Liver (tissue), 10 donors: ENCODE measurements at places on chromosomes 12 and 14. TPM values are rescaled to one million over a fixed set of nuclear protein-coding genes. Genes with fewer than 3 reads are reported as not detected.

DNA sequence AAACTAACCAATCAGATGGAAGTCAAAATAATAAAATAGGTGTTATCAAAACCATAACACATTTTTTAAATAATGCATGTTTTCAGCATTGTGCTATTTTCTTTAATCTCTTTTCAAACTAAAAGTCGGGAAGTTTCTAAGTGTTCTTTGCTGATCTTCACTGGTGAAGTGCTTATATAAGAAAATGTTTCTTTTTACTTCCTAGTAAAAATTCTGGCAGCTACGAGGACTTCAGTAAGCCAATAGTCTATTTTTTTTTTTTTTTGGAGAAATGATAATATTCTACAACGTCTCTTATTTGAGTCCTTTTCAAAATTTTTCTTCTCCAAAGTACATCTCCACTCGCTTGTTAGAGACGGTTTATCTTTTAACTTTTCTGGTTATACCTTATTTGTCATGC, 448.0 kb downstream of the SLC6A15 start:
- DNase-seq: no peak

DNA sequence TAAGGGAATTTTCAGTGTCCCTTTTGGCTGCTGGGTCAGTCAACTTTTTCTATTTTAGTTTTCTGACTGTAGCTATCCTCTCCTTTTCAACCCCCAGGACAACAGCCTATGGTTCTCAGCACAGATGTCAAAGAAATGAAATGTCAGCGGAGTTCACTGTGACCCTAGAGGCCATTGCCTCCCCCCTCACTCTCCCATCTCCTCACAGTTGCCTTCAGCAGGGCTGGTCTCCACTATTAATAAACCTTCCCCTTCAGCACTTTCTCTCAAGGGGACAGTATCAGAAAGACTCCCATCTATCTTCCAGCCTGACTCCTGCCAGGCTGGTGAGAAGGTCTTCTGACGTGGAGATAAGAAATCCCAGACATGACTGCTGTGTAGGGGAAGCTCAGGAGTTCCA, 137.1 kb upstream of the WSCD2 start:
- DNase-seq: no peak

- peak; percentile 77 for DNase-seq
Observed at GRCh38 chr12:7219599-7220243, 30.2 kb downstream of the PEX5 start.

GRCh38 chr14:56592746-56593544, 13.3 kb downstream of the TMEM260 start:
- DNase-seq: no peak

DNA sequence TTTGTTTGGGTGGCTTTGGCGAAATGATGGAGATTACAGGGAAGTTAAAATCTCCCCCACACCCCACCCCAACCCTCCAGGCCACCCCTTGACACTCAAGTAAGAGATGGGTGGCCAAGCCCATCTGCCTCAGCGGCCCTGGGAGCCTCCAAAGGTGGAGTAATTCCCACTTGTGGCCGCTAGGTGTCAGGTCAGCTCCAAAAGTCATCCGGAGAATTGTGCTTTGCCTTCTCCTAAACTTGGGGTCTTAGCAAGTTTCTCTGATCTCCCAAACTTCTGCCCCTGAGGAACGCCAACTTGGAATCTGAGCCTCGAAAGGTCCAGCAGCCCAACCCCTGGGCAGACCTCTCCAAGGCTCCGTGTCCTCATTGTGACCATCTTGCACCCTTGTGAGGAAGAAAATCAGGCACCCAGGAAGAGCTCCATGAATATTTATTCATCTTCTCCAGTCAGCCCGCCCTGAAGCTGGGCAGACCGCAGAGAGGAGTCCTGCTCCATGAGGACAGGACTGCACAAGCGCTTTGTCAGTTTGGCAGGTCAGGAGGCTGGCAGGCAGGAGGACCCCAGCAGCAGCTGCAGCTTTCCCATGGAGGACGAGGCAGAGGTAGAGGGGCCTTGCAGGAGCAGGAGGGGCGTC, 46.7 kb downstream of the LRRC74A start:
- peak; percentile 71 for DNase-seq

Gene ZNF641
- total RNA-seq: 15.8 TPM
